Pancreas (tissue), 10 donors: ENCODE measurements at places on chromosomes 4 and X.

GRCh38 chr4:87819281-87819919 lies 13.4 kb upstream of the MEPE start:
- H3K4me3 ChIP-seq, result no peak overlapping the region
- DNase-seq, result no peak
- no peaks in the 10 kb centered on the region for H3K36me3 ChIP-seq
- H3K27ac ChIP-seq, result no peak overlapping the region

DNA sequence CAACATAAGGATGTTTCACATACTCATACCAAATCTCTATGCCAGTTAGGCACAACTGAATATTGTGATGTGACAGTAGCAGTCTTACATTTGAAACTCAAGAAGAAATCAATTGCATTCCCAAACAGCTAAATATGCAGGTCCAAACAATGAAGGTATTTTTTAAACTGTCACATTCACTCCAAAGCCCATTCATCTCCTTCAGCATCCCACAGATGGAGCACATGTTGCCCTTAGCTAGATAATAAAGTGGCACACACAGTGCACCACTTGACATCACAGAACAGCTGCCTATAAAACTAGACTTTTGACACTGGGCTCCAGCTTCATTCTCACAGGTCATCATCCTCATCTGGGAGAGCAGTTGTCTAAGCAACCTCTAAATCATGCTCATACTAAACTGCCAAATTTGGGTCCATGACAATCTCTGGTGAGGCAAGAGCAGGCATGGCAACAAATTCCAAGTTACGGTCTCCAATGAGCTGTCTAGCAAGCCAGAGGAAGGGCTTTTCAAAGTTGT lies 26.2 kb upstream of the ARHGEF6 start:
- H3K27me3 ChIP-seq, result no peaks in the 10 kb centered on the region
- DNase-seq, result no peak
- no peaks in the 10 kb centered on the region for H3K4me1 ChIP-seq
- no peak overlapping the region for H3K4me3 ChIP-seq

GRCh38 chrX:82775426-82775825 lies 732.7 kb upstream of the POU3F4 start:
- no peaks in the 10 kb centered on the region for H3K4me1 ChIP-seq
- DNase-seq, result no peak
- H3K27ac ChIP-seq, result no peak overlapping the region

GRCh38 chr4:45701621-45702020 lies 422.2 kb downstream of the GABRG1 start:
- H3K4me3 ChIP-seq, result no peak overlapping the region
- no peak overlapping the region for H3K27ac ChIP-seq
- no peaks in the 10 kb centered on the region for H3K36me3 ChIP-seq
- no peaks in the 10 kb centered on the region for H3K4me1 ChIP-seq
- DNase-seq, result no peak

GRCh38 chr4:113524505-113525186 lies 236.9 kb downstream of the CAMK2D start:
- no peak overlapping the region for H3K4me3 ChIP-seq
- H3K27ac ChIP-seq, result no peak overlapping the region
- no peak for DNase-seq
- no peaks in the 10 kb centered on the region for H3K27me3 ChIP-seq
- no peaks in the 10 kb centered on the region for H3K4me1 ChIP-seq
- H3K36me3 ChIP-seq, result no peaks in the 10 kb centered on the region

GRCh38 chrX:133698298-133698697 lies 283.0 kb upstream of the GPC4 start:
- DNase-seq, result no peak
- no peaks in the 10 kb centered on the region for H3K36me3 ChIP-seq
- H3K4me1 ChIP-seq, result no peaks in the 10 kb centered on the region
- H3K4me3 ChIP-seq, result no peak overlapping the region
- H3K27me3 ChIP-seq, result peaks cover 16% of the 10 kb centered on the region

DNA sequence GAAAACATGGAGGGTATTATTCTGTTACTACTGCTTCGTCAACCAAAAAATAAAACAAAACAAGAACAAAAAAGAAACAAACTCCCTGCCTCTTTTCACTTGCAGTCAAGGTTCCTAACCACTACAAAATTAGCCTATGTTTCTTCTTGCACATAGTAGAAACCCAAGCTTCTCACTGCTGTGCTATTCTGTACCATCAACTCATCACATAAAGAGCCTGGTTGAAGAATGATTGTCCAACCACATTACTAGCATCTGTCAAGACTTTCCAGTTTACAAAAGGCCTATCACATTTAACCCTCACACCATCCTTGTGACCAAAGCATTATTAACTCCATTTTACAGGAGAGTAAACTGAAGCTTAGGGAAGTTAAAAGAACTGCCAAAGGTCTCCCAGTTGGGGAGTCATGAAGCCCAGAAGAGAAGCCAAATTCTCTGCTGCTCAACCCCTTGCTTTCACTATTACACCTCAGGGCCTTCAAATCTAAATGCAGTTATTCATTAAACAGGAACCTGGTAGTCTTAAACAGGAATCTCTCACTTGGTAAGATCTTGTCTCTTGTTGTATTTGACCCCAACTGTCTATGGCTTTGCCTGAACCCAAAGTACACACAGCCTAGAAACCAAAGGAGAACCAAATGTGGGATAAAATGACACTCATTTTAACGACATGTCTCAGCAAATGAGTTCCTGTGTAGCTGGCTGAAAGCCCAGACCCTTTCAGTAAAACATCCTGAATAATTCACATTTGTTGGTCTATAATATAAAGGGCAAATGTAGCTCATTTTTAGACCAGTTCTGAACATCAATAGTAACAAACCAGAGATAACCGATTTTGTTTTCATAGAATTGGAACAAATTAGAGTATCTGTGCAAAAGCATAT lies 8.6 kb downstream of the F9 start:
- H3K4me1 ChIP-seq, result peaks cover 5% of the 10 kb centered on the region
- H3K4me3 ChIP-seq, result no peak overlapping the region
- H3K27ac ChIP-seq, result no peak overlapping the region
- H3K36me3 ChIP-seq, result no peaks in the 10 kb centered on the region
- no peak for DNase-seq

DNA sequence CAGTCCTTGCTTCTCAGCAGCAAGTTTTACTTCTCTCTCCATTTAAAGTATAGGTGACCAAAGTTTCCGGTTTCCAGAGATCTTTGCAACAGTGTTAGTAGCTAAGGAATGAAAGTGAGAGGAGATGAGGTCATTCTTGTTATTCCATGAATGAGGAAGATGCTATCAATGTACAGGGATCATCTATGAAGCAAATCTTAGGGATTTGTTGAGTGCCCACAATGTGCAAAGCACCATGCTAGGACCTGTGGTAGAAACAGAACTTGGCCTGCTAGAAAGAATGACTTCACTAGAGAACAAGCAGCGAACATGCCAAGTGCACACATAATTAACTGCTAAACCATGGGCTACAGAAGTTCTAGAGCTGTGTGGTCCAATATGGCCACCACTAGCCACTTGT lies 112.5 kb downstream of the MID1 start:
- H3K36me3 ChIP-seq, result no peaks in the 10 kb centered on the region
- H3K4me1 ChIP-seq, result no peaks in the 10 kb centered on the region
- no peak for DNase-seq
- no peak overlapping the region for H3K27ac ChIP-seq

DNA sequence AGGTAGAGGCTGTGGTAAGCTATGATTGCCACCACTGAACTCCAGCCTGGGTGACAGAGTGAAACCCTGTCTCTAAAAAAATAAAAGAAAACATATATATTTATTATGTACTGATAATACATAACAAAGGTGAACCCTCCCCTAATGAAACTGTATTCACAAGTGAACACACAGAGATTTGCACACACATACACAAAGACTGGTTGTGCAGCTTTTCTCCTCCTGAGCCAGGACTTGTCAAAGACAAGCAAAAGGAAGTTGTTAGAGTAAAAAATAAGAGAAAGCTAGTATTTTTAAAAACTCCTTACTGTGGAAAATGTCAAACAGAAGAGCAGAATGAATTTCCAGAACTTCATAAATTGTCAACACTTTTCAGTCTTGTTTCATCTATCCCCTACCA lies 1.5 kb upstream of the GRSF1 start:
- H3K36me3 ChIP-seq, result no peaks in the 10 kb centered on the region
- no peak overlapping the region for H3K27ac ChIP-seq
- H3K27me3 ChIP-seq, result no peaks in the 10 kb centered on the region
- H3K4me1 ChIP-seq, result peaks cover 8% of the 10 kb centered on the region
- H3K4me3 ChIP-seq, result no peak overlapping the region

- no peak overlapping the region for H3K27ac ChIP-seq
- H3K27me3 ChIP-seq, result no peaks in the 10 kb centered on the region
- DNase-seq, result peak; percentile 33
- H3K36me3 ChIP-seq, result no peaks in the 10 kb centered on the region
- no peak overlapping the region for H3K4me3 ChIP-seq
These were observed 33.1 kb downstream of the GAK start for GRCh38 chr4:898869-899555.

DNA sequence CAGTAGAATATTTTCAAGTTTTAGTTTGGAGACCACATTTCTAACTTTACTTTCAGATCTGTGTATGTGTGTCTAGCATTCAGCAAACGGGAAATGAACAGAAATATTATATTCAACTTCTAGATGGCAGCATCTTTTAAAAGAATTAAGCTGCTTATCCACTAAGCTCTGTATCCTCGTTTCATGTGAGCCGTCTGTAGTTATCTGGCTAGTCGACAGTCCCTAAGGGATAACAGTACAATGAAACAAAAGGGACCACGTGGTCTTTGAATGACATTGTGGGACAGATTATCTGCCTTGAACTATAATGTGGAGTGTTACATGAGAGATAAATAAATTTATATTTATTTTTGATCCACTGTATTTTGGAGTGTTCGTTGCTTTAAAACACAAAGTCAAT lies 35.8 kb upstream of the PRSS12 start:
- H3K4me1 ChIP-seq, result no peaks in the 10 kb centered on the region
- H3K4me3 ChIP-seq, result no peak overlapping the region
- DNase-seq, result no peak
- no peaks in the 10 kb centered on the region for H3K36me3 ChIP-seq
- no peaks in the 10 kb centered on the region for H3K27me3 ChIP-seq

DNA sequence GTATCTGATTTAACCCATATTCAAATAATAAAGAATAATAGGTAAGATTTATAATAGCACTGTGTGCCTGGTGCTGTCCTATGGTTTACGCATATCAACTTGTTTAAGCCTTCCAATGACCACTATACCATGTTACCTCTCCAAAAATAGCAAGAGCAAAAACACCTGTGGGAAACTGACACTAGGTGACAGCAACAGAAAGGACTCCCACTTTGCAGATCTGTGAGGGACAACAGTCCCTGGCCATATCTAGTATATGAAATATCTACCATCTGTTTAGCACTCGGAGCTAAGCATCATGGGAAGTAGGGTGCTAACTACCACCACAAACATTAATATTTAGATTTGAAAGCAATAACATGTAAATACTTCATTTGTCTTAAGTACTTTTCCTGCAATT lies 55.7 kb upstream of the TXK start:
- H3K27ac ChIP-seq, result no peak overlapping the region
- H3K27me3 ChIP-seq, result no peaks in the 10 kb centered on the region
- H3K4me1 ChIP-seq, result no peaks in the 10 kb centered on the region
- no peak for DNase-seq
- H3K4me3 ChIP-seq, result no peak overlapping the region

GRCh38 chr4:156786713-156787112 lies 184.9 kb downstream of the PDGFC start:
- H3K27ac ChIP-seq, result no peak overlapping the region
- H3K27me3 ChIP-seq, result no peaks in the 10 kb centered on the region
- H3K36me3 ChIP-seq, result no peaks in the 10 kb centered on the region
- H3K4me3 ChIP-seq, result no peak overlapping the region

GRCh38 chr4:6938237-6938636 lies 28.6 kb downstream of the TBC1D14 start:
- no peak overlapping the region for H3K27ac ChIP-seq
- H3K4me3 ChIP-seq, result no peak overlapping the region
- DNase-seq, result no peak
- no peaks in the 10 kb centered on the region for H3K36me3 ChIP-seq
- H3K4me1 ChIP-seq, result no peaks in the 10 kb centered on the region
- H3K27me3 ChIP-seq, result no peaks in the 10 kb centered on the region

DNA sequence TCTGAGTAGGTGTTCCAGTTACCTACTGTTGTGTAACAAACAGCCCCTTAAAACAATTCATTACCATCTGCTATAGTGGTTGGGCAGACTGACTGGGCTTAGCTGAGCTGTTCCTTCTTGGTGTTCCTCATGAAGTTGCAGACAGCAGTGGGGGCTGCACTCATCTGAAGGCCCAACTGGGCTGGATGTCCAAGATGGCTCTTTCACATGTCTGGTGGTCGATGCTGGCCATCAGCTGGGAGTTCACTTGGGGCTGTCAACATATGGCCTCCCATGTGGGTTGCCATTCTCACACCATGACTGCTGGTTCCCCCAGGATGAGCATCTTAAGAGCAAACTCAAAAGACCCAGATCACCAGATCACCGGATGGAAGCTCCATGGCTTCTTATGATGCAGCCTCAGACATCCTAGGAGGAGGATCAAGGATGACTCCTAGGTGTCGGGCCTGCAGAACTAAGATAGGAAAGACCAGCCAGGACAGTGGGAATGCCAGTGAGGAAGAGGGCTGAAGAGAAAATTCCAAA lies 34.3 kb upstream of the PPP2R2C start:
- H3K27ac ChIP-seq, result no peak overlapping the region
- no peak overlapping the region for H3K4me3 ChIP-seq
- no peak for DNase-seq
- no peaks in the 10 kb centered on the region for H3K4me1 ChIP-seq
- H3K36me3 ChIP-seq, result no peaks in the 10 kb centered on the region

DNA sequence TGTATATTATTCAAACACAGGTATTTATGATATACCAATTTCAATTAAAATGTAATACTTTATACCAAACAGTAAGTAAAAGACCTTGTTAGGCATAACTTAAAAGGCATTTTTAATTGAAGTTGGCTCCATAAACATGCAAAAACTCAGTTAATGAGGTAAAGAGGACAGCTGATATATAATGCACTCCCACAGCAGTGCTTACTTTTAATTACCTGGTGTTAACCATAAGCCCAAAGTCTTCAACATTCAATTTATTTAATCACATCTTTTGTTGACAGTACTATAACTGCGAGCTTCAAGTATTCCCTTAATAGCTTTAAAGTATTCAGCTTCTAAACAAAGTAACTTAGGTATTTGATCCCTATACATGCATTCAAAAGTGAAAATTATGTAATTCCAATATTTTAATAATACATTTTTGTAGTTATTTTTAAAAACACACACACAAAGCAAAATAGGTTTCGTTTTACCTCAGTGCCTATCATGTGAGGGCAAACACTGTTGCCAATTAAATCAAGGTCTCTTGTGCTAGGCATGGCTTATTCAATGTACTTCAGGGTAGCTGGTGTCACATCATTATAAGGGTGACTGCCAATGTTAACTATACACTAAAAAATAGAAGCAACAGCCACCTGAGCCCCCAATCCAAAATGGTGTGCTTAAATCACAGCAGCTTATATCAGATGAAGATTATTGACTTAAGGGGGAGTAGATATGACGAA lies 197.1 kb downstream of the LRBA start:
- H3K4me3 ChIP-seq, result no peak overlapping the region
- no peak for DNase-seq
- H3K27ac ChIP-seq, result no peak overlapping the region
- no peaks in the 10 kb centered on the region for H3K36me3 ChIP-seq
- H3K27me3 ChIP-seq, result no peaks in the 10 kb centered on the region

- no peaks in the 10 kb centered on the region for H3K27me3 ChIP-seq
- no peaks in the 10 kb centered on the region for H3K4me1 ChIP-seq
- DNase-seq, result no peak
- H3K36me3 ChIP-seq, result no peaks in the 10 kb centered on the region
These were observed 56.2 kb upstream of the PJA1 start for GRCh38 chrX:69221239-69222102.
